AG08396 (cell line): ENCODE measurements at places on chromosomes 11 and 22.

- DNase-seq: no peak
These were observed 66.7 kb upstream of the PPARA start for GRCh38 chr22:46083383-46084350.

DNA sequence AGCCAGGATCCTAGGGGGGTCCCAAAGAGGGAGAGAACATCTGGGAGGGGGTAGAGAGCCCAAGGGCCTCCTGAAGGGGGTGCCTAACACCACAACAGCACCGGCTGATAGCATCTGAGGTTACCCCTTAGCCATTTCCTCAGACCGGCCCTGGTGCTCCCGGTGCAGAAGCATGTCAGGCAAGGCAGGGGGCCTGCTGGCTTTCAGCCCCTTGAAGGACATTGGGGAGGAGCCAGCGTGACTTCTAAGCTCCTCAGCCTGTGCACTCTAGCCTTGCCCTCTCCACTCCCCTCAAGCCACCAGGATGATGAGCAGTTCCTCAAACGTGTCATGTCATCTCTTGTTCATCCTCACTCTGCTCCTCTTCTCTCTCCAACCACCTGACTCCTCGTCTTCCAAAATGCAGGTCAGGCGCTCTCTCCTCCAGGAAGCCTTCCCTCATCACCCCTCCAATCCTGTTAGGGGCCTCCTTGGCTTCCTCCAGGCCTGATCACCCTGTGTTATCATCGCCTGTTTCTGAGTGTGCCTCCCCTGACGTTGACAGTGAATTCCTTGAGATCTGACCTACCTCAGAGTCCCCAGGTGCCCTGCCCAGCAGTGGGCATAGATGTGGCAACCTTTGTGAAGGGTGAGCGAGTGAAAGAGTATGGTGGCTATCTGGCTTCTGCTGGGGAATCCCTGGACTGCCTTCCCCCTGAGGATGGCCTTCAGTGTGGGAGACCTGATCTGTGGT is 6.1 kb downstream of the P2RY2 start:
- DNase-seq: no peak

- peak; percentile 83 for DNase-seq
These were observed 24.0 kb upstream of the SMIM38 start for GRCh38 chr11:69131644-69132300.

GRCh38 chr11:74070723-74071492 is 62.0 kb upstream of the UCP3 start:
- DNase-seq: no peak

DNA sequence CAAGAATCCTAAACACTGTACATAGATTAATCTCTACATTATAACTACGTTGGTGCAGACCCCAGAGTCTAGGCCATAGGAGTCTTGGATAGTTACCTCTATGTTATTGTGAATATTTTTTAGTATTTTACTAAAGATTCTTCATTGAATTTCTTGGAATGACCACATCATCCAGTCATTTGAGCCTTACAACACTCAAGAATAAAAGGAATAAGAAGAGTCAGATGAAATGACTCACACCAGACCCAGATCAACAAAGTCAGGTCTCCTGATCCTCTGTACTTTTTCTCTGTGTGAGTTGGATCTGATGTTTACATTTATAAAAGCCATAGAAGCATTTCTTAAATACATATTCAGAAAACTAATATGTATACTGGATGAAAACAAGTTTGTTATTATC is 179.2 kb upstream of the ARHGAP20 start:
- DNase-seq: peak; percentile 35

GRCh38 chr11:17378655-17379054 is 9.8 kb downstream of the KCNJ11 start:
- no peak for DNase-seq

DNA sequence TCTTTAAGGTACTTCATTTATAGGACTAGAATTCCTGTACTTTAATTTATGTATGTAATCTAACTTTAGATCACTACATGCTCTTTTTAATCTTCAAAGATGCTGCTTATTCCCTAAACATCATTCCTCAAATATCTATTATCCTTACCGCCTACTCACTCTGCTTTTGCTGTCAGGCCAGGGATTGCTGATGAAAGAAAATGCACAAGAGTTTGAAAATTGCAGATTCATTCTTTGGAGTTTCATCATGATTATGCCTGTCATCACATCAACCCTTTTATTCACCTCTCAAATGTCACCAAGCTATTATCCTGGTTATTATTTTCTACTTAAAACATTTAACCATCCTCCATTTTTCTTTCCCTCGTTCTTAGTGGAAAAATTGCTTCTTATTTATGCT is 802.7 kb downstream of the METTL15 start:
- DNase-seq: no peak

DNA sequence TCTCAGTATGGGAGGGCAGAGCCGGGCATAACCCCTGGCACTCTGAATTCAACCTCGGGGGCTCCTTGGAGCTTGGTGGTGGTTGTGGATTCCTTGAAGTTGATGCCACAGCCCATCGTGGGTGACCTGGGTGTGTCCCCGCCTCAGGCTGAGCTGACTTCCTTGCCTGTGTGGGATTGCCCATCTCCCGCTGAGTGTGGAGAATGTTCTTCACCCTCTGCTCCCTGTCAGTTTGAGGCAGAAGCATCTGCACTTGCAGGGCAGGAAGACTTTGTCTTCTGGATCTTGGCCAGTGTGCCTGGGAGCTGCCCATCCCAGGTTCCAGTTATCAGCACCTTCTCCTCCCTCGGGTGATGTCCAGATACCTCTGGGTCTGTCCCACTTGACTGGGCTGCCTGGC is 25.3 kb downstream of the CD82 start:
- DNase-seq: no peak

GRCh38 chr11:12008790-12009616 is 577 bp upstream of the DKK3 start:
- DNase-seq: peak; percentile 95

DNA sequence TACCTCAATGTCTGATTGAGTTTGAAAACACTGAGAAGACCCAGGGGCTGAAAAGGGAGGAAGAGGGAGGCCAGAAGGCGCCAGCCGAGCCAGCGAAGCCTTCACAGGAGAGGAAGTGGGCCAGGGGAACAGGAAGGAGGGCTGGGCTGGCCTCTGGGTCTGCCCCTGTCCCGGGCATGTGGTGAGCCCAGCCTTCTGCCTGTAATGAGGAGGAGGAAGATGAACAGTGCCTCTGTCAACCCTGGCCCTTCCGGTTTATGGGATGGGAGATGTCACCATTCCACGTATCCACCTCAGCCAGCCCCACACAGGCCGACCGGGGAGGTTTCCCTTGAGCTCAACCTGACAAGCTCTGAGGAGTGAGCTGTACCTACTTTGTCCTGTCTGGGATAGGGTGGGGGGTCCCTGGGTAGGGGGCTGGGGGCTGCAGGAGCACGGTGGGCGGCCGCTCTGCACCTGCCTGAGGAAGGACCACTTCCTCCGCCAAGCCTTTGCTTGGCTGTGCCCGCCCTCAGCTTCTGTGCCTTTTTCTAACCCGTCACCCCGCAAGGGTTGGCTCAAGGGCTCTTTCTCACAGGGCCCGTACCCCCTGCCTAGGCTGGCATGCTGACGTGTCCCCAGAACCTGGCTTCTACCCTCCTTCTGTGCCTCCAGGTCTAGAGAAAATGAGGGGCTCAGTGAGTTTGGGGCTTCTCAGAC is 2.0 kb downstream of the PARVG start:
- no peak for DNase-seq

- DNase-seq: peak; percentile 90
These were observed 62.6 kb upstream of the PTPRJ start for GRCh38 chr11:47917599-47918369.

GRCh38 chr11:108870373-108871020 is 205.6 kb downstream of the DDX10 start:
- DNase-seq: peak; percentile 9

DNA sequence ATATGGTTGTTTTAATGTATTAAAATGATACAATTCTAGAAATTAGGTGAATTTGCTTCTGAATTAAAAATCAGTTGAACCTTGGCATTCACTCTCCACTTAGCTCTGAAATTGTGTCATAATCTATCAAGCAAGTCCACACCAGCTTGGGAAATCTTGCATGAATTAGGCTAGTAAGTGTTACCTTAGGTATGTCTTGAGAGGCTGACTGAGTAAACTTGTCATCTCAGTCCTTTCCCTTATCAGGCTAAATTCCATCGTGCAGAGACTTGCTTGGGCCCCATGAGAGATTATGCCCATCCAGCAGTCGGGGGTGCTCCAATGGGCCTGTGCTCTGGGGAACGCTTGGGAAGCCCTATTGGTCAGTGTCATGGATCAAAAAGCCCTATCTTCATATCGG is 33.9 kb upstream of the ST14 start:
- DNase-seq: no peak

- DNase-seq: no peak
These were observed 438.9 kb downstream of the TBC1D22A start for GRCh38 chr22:47201186-47201995.

DNA sequence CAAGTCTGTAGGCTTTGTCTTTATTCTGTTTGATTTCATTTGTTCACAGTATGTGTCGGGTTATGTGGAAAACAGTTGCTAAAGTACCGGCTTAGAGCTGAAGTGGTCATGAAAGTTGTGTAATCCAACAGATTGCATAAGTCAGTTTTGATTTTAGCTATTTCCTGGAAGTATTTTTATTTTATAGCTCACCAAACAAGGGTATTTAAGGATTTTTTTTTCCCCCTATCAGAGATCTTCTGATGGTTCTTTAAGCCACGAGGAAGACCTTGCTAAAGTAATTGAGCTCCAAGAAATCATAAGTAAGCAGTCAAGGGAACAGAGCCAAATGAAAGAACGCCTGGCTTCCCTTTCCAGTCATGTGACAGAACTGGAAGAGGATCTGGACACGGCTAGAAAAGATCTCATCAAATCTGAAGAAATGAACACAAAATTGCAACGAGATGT is 55.9 kb downstream of the PPFIA1 start:
- peak; percentile 33 for DNase-seq

GRCh38 chr11:110160016-110160415 is 66.8 kb downstream of the ZC3H12C start:
- DNase-seq: no peak

DNA sequence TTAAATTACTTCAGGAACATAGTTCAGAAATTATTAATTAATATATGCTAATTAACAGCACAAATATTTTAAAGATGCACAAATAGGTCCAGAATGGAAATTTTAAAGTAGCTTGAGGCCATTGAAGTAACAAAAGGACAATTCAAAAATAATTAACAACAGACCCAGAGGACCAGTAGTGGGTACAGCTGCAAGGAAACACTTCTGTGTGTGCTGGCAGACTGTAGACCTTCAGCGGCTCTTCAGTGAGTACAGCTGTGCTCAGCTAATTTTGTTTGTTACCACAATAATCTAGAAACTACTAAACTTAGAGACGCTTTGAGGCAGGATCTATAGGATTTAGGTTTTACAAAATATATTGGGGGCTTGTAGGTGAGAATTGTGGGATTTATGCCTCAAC is 103.8 kb downstream of the GRIA4 start:
- DNase-seq: no peak

DNA sequence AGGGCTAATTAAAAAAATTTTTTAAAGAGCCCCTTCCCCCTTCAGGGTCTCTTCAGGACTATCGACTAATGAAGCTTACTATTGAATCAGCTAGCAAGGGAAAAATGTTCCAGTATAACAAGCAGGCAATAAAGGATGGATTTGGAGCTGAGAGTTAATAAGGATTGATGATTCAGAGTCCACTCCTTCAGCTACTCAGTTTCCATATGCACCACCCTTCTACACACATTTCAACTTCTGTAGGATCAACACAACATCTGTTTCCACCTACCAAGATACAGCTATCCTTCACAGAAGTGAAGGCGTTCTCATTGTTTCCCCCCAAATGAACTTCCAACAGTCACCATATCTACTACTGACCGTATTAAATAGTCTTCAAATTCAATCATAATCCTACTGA is 6.6 kb upstream of the ALKBH3 start:
- DNase-seq: no peak

DNA sequence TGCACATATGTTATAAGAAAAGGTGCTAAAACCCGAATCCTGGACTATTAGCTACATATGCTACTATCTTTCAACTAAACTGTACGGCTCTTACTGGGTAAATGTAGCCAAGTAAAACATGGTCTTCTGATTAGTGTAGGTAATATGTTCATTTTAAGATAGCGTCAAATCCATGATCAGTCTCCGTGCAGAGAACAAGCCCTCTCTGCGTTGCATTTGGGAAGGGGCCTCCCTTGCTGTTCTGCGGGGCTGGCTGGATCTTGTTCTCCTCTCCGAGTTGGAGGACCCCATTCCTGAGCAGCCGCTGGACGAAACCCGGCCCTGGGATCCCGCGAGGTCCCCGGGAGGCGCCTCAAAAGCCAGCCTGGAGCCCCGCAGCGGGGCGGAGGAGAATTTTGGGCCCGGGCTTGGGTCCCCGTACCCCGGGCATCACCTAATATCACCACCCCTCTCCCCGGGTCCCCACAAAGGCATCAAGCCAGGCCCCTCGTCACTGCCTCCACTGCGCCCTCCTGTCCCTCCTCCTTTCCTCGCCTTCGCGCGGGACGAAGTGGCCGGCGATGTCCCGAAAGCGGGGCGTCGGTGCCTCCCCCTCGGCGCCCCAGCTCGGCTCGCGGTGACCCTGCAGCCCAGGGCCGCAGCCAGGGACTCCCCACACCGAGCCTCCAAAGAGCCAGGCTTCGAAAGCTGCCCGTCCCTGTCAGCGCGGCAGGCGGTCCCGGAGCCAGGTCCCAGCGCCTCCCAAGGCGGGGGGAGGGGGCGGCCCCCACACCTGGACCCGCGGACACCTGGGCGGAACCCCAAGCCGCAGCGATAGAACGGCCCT is 54.5 kb upstream of the FBXO3 start:
- peak; percentile 30 for DNase-seq

DNA sequence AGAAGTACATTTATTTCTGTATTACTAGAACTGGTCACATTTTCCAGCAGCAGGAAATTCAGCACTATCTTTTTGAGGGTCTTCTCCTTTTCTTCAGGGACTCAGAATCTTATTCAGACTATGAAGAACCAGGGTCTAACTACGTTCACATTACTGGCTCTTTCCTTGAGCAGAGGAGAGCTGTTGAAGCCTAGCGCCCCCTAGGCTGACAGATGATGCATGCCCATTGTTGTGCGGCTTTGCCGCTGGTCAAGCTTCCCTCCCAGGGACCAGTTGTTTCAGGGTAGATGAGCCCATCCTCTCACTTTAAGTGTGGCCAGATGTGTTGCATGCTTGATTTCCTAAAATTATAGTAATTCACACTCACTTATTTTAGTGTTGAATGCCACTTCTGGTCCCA is 168.2 kb upstream of the PDGFD start:
- no peak for DNase-seq

DNA sequence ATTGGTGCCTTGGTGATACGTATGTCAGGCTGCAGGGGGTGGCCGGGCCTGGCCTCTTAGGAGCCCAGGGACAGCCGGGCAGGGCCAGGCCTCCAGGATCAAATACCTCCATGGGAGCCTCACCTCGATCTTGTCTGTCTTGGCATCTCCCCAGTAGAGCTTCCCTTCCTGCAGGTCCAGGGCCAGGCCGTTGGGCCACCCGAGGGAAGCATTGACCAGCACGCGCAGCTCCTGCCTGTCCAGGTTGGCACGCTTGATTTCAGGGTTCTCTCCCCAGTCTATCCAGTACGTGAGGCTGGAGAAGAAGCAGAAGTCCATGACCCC is 137.7 kb downstream of the CRYBB2 start:
- DNase-seq: no peak
